ENCODE measurements at places on chromosomes 1 and 21.

DNA sequence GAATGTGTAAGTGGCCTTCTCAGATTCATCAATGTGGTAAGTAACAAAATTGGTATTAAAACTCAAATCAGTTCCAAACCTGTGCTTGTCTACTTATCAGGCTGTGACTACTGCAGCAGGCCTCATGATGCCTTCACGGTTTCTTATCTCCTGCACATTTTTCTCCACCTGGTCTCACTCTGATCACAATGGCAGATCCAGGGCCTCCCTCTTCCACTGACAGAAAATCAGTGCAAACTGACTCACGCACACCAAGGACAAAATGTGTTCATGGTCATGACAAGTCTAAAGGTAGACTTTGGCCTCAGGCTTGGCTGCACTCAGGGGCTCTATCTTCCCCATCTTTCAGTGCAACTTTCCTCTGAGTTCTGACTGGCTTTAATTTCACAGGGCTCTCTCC is 56.7 kb upstream of the ATP1A1 start:
- no peak for DNase-seq

GRCh38 chr21:34811368-34811767 is 142.6 kb downstream of the CLIC6 start:
- no peak for DNase-seq

GRCh38 chr21:27306791-27307775 is 340.2 kb upstream of the ADAMTS5 start:
- no peak for DNase-seq

- DNase-seq, result no peak
Observed at GRCh38 chr1:87993051-87993450, 664.4 kb downstream of the LMO4 start.

GRCh38 chr1:63203641-63204040 is 118.7 kb upstream of the FOXD3 start:
- no peak for DNase-seq

DNA sequence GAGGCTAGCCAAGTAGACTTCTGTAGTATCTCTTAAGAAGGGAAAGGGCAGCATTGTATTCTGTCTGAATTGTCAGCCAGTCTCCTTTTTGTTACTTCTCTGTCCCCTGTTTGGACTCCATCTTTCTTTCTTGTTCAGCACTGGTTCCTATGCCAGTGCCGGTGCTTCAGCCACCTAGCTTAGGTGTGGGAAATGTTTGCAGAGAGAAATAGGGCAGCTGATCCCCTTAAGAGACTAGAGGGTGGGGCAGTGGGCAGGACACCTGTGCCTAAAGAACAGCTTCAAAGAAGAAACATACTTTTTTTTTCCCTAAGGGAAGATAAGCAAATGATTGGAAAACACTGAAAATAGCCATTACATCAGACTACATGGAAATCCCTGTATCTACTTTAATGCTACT is 113.0 kb downstream of the POU2F1 start:
- peak; percentile 14 for DNase-seq

GRCh38 chr1:216641669-216642460 is 81.4 kb downstream of the ESRRG start:
- DNase-seq, result no peak

DNA sequence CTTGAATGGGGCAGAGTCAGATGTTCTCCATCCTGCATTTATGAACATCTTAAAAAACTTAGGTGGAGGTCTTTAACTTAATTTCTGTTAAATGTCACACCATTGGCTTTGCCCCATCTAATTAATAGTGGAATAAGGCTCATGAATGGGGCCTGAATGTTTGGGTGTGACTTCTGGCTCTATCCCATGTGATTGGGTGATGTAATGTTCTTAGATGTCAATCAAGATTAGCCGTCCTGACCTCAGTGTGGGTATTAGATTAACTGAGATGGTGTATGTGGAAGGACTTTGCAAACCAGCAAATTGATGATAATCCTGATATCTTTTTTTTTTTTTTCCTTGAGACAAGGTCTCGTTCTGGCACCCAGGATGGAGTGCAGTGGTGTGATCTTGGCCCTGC is 38.1 kb downstream of the C1orf21 start:
- DNase-seq, result no peak

GRCh38 chr1:59219916-59220315 is 77.0 kb upstream of the FGGY start:
- no peak for DNase-seq

Data from inflammatory macrophage treated with lipopolysaccharide for 1 hour (primary cell).